Activated CD8-positive, alpha-beta memory T cell treated with anti-CD3 and anti-CD28 coated beads for 48 hours (primary cell): ENCODE measurements at places on chromosomes 13 and 19.

DNA sequence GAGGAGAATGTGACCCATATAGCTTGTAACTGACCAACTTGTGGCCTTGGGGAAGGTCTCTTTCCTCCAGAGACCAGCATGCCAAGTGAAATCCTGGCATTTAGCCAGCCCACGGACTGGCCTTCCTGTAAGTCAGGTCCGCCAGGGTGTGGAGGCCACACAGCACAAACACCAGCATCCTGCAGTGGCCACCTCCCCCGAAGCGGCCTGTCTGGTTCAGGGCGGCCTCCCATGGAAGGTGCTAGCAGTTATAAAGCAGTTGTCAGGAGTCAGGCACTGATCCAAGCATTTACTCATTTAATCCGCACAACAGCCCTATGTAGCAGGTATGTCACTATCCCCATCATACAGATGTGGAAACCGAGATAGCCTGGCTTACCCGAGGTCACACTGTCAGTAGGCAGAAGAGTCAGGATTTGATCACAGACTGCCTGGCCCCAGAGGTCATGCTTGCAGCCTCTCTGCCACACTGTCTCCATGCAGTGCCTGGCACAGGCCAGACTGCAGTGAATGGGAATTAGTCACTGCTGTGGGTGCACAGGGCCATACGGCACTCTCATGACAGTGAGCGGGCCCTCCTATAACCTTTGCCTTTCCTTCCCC lies 36.7 kb downstream of the CAPN12 start:
- no peak for DNase-seq

- DNase-seq: no peak
These were observed 7.6 kb downstream of the MBD3L2B start for GRCh38 chr19:7013678-7014077.

GRCh38 chr13:109567315-109567714 lies 219.1 kb downstream of the IRS2 start:
- DNase-seq: no peak

DNA sequence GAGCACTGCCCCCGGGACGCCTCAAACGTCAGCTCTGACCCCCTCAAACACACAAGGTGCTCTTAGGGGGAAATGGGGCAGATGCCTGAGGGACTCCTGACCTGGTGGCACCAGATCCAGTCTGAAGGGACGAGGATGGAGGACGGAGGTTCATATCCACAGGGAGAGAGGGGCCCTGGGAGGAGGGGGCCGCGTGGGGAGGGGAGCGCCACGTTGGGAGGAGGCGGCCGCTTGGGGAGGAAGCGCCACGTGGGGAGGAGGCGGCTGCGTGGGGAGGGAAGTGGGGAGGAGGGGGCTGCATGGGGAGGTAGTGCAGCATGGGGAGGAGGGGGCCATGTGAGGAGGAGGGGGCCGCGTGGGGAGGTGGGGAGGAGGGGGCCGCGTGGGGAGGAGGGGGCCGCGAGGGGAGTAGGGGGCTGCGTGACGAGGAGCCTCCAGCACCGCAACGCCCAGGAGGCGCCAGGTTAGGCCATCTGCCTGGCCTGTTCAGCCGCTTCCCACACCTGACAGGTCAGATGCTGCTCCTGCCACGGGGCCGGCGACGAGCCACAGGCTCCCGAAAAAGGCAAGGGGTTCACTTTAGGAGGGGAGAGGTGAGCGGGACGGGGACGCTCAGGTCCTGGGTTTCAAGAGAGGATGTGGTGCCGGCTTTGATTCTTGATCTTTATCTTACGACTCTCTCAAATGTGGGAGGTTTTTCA lies 36.7 kb upstream of the C13orf46 start:
- no peak for DNase-seq

GRCh38 chr19:35992907-35993765 lies 1.9 kb upstream of the SDHAF1 start:
- no peak for DNase-seq

GRCh38 chr13:102983496-102983895 lies 82.7 kb downstream of the SLC10A2 start:
- no peak for DNase-seq

- no peak for DNase-seq
These were observed 9.8 kb upstream of the LIN7B start for GRCh38 chr19:49104229-49104864.

GRCh38 chr13:29702912-29703351 lies 107.4 kb upstream of the SLC7A1 start:
- no peak for DNase-seq

- no peak for DNase-seq
These were observed 36.4 kb upstream of the SERPINE3 start for GRCh38 chr13:51303063-51303552.

- DNase-seq: no peak
These were observed 529.4 kb upstream of the HTR2A start for GRCh38 chr13:47426126-47426849.

GRCh38 chr13:28438598-28439334 lies 56.2 kb downstream of the FLT1 start:
- DNase-seq: no peak

DNA sequence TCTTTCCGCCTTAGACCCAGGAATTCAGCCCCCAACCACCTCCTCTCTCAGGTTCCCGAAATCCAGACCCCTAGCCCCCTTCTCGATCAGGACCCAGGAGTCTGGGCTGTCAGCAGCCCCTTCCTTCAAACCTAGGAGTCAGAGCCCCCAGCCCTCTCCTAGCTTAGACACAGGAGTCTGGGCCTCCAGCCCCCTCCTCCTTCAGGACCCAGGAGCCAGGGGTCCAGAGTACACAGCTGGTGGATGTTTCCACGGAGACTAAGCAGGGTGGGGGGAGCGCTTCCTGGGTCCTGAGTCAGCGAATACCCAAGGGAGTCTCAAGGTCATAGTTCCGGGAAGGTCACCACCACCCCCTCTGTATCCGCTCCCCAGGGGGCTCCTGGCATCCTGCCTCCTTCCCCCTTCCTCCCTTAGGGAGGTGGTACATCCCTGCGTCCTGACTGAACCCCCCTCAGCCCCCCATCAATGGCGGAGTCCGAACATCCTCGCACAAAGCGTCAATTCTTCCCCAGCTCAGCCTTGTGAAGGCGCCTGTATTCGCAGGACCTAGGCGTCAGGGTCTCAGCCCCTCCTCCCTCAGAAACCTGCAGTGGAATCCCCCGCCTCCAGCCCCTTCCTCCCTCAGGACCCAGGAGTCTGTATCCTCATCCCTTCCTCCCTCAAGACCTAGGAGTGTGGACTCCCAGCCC lies 4.6 kb downstream of the CADM4 start:
- no peak for DNase-seq

DNA sequence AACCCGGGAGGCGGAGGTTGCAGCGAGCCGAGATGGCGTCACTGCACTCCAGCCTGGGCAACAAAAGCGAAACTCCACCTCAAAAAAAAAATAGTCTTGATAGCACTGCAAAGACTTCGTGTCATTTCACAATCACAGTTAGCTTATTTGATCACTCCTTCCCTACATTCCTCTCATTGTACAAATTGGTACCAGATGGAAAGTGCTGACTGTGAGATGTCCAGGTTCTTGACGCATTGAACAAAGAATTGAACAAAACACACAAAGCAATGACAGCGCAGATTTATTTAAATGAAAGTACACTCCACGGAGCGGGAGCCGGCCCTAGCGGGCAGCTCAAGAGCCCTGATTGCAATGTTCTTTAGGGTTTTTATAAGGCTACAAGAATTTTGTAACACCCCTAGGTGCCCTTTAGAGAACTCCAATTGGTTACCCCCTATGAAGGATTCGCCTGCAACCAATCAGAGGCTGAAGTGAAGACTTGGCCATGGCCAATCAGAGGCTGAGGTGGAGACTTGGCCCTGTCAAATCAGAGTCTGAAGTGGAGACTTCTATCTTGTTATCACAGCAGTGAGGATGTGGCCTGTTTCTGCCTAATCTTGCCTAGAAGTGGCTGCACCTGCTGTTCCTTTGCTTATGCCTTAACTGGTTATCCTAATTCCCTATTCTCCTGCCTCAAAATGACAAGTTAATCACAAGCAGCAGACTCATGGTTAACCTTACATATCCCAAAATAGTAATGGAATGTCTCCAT lies 16.7 kb downstream of the ZNF556 start:
- DNase-seq: no peak

DNA sequence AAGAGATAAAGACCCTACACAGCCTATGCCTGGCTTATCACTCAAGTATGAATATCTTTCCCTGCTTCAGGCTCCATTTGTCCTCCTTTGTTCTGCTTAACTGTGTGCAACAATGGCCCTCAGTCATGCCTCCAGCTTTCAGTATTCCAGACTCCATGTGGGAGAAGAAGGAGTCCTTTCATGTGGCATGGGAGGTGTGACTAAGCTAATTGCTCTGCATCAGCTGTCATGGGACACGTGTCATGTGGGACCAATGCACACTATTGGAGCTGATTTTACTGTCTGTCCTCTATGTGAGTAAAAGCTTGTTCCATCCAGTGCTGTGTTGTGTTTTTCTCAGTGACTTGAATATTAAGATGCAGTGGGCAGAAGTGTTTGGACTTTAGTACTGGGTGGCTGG lies 1198.3 kb downstream of the OLFM4 start:
- DNase-seq: no peak

GRCh38 chr19:18568367-18568766 lies 3.3 kb upstream of the UBA52 start:
- DNase-seq: no peak
